Fibroblast of upper back skin (primary cell): ENCODE measurements at places on chromosomes 3 and 15.

GRCh38 chr3:177307391-177307790 lies 110.1 kb upstream of the TBL1XR1 start:
- no peak for DNase-seq

GRCh38 chr15:71080166-71080565 lies 35.1 kb upstream of the THSD4 start:
- no peak for DNase-seq

DNA sequence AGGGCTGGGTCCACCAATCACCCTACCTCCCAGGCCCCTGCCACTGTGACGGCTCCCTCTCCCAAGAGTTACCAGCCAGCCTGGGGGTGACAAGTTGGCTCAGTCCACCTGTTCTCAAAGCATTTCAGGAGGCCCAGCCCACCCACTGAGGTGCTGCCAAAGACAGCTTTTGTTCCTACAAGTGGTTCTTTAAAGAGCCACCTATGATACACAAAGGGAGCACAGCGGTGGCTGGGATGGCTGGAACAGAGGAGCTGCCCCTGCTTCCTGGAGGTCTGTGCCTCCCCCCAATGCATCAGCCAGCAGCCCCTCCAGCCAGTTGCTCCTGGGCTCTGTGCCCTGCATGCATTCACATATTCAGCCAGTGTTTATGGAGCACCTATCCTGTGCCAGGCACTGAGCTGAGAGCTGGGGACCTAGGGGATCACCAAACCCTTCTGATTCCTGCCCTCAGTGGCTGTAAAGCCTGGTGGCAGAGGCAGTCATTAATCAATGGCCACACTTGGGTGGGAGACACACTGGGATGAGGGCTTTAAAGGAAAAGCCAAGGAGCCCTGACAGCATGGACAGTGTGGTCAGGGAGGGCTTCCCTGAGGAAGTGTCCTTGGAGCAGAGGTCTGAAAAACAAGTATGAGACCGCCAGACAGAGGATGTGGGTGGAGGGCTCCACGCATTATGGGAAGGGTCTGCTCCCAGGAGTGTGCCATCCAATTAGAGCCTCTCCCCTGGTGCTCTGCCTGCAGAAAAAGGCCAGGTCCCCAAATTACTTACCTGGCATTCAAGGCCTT lies 107.1 kb upstream of the LINGO1 start:
- DNase-seq = no peak

- no peak for DNase-seq
Observed at GRCh38 chr15:70414626-70415025, 316.9 kb upstream of the TLE3 start.

DNA sequence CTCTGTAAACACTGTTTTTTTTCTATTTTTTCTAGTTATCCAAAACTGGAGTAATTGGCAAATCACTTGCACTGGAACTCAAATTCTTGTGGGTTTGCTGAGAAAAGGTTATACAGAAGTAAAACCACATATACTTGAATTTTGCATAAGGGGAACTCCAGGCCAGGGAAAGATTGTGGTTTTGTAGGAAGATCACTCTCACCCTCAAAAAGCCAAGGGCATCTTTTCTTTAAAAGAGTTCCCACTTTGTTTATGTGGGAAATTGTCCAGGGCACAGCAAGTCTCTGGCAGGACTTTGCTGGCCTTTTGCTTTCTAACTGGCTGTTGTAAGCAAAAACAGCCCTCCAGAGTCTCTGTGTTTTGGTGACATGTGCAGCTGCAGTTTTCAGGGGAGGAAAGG lies 340.3 kb upstream of the RBMS3 start:
- peak; percentile 86 for DNase-seq
